CD4-positive, alpha-beta T cell treated with Interleukin-17A for 1 hour (primary cell): ENCODE measurements at places on chromosomes 11 and 22.
A peak's percentile ranks its signal among the peaks of the same experiment; 100 is the strongest.

DNA sequence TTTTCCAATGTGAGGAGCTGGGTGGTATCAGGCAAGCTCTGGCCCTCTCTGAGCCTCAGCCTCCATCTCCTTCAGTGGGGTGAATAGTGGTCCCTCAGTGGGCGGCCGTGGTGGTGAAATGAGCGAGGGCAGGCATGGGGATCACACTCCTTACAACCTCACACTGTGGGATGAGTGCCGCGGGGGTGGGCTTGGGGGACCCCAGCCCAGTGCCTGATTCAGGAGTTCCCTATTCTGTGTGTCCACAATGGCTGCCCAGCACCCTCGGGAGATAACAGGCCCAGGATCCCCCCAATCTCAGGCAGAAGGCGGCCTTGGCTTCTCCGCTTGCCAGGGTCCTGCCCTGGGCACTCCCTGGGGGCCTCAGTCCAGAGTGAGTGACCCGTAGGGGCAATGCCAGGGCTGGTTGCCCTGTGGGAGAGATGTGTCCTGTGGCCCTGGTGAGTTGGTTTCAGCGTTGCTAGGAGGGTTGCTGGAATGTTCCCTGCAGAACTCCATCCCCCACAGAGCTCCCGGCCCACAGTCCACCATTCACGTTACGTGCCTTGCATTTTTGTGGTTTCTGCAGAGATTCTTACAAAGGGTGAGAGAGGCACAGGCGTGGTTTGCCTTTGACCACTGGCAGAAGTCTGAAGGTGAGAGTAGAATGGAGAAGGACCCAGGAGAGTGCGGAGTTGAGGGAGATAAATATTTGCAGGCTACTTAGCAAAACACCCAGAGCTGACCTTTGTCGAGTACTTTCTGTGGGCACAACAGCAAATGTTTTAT lies 2.9 kb downstream of the ALDH3B1 start:
- DNase-seq, result no peak

DNA sequence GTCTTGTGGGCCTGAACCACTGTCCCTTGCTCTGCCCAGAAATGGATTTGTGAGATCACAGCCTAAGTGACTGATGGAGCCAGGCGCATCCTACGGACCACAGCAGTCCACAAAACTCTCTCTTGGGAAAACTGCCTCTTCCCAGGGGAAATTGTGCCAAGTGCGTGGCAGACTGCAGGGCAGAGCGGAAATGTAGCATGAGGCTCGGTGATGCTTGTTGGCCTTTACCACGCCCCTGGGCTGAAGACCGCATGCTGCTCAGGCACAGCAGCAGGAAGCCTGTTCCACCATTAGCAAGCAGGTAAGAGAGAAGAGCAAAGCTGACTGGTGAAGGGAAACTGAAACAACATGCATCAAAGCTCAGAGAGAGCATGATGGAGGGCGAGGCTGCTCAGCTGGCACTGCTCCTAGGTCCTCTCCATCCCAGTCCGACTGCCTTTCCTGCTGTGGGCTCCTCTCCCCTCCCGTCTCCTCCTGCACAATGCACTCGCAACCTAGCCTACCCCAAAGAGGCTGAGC lies 26.5 kb upstream of the SCARF2 start:
- DNase-seq, result peak; percentile 81

- DNase-seq, result no peak
These were observed 59.5 kb upstream of the AMOTL1 start for GRCh38 chr11:94708642-94709041.

GRCh38 chr11:73549376-73549775 lies 48.5 kb downstream of the FAM168A start:
- DNase-seq, result no peak
